Forelimb muscle (tissue), 1 donor: ENCODE measurements at places on chromosomes 1 and 21. TPM values are rescaled to one million over a fixed set of nuclear protein-coding genes. Genes with fewer than 3 reads are reported as not detected.

DNA sequence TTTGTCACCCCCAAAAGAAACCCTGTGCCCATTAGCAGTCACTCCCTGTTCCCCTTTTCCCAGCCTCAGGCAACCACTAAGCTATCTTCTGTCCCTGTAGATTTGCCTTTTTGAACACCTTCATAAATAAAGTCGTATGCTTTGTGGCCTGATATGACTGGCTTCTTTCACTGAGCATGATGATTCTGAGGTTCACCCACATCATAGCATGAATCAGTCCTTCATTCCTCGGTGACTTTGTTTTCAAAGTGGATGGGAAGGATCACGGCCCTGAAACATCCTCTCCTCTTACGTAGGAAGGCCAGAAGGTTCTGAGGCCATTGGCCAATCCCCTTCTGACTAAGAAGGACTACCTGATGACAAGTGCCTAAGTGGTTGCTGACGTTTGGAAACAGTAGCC is 39.1 kb downstream of the NIPAL3 start:
- DNase-seq, result no peak

GRCh38 chr1:16189003-16189402 is 23.4 kb downstream of the ARHGEF19 start:
- no peak for DNase-seq

GRCh38 chr1:14775434-14775833 is 176.9 kb downstream of the KAZN start:
- DNase-seq, result no peak

SELE gene
- polyA plus RNA-seq, result 1.1 TPM

GRCh38 chr1:95366498-95366897 is 132.5 kb downstream of the RWDD3 start:
- DNase-seq, result no peak

SLC27A3 gene
- 18.1 TPM for polyA plus RNA-seq

DNA sequence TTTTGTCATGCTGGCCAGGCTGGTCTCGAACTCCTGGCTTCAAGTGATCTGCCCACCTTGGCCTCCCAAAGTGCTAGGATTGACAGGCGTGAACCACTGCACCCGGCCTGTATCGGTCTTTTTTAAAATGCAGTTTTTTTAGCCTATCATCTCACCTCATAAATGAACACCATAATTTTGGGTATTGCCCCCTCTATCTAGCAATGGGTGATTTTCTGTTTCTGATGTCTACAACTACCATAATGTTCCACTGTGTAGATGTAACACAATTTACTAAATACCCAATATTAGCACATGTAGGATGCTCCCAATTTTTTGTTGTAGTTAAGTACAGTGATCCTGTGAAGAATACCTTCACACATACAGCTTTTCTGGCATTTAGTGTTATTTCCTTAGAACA is 2.0 kb upstream of the CAMTA1 start:
- DNase-seq, result no peak

EPHX1 gene
- 25.9 TPM for polyA plus RNA-seq

- DNase-seq, result no peak
Measured at GRCh38 chr1:168731244-168731953, 2.4 kb upstream of the DPT start.

SMG7 gene
- 32.6 TPM for polyA plus RNA-seq

FAM72C gene
- 1.1 TPM for polyA plus RNA-seq

DNASE2B gene
- not detected for polyA plus RNA-seq

DNA sequence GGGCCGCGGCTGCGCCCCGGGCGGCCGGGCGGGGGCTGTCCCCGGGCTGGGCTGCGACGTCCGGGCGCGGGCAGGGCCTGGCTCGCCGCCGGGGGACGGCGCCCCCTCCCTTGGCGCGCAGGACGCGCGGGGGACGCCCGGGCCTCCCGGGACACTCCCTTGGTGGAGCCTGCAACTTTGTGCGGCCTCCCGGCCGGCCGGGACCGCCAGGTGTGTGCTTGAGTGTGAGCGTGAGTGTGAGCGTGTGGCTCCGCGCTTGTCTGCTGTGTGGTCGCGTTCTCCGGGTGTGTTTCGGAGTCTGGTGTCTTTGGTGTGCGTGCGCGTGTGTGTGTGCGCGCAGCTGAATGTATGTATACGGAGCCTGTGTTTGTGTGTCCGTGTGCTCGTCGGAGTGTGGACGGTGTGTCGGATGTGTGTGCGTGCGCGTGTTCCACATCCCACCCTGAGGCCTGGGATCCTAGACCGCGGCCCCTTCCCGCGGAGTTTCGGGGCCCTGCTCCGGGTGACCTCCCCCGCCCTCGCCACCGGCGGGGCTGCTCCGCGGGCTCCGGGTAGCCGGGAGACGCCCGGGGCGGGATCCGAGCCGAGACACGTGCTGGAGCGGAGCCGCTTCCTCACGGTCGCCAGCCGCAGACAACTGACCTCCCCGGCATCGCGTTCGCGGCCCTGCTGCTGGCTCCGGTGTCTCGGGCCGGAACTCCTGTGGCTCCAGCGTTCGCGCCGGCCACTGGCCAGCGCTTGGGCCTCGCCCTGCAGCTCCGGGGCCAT is 1.7 kb downstream of the PTPRU start:
- DNase-seq, result no peak

RBBP5 gene
- 9.9 TPM for polyA plus RNA-seq

DNA sequence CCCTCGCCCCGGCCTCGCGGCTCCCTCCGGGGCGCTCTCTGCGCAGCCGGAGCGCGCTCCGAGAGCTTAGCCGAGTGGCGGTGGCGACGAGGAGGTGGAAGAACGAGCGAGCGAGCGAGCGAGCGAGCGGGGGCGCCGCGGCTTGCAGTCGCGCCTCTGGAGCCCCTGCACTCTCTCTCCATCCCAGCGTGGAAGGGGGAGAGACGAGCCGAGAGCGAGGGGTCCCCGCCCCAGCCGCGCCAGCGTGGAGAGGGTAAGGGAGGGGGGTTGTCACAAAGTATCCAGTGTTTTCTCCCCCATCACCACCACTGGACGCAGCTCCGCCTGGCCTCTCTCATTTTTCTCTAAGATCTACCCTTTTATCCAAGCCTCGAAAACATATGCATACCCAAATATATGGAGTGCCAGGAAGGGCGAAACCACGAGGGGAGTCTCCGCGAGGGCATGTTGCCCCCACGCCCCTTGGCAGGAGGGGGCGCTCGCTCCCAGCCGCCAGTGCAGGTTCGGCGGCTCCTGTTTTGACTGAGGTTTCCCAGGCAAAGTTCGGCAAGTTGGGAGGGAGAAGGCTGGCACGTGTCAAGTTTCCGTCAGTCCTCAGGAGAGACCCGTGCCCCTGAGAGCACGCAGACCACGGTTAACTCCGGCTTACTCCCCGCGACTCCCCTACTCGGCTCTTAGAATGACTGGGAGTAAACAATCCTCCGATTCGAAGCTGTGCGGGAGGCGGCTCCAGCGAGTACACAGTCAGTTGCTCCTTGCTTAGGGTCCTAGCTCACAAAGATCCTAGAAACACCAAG is 569 bp upstream of the DAB1 start:
- no peak for DNase-seq

DNA sequence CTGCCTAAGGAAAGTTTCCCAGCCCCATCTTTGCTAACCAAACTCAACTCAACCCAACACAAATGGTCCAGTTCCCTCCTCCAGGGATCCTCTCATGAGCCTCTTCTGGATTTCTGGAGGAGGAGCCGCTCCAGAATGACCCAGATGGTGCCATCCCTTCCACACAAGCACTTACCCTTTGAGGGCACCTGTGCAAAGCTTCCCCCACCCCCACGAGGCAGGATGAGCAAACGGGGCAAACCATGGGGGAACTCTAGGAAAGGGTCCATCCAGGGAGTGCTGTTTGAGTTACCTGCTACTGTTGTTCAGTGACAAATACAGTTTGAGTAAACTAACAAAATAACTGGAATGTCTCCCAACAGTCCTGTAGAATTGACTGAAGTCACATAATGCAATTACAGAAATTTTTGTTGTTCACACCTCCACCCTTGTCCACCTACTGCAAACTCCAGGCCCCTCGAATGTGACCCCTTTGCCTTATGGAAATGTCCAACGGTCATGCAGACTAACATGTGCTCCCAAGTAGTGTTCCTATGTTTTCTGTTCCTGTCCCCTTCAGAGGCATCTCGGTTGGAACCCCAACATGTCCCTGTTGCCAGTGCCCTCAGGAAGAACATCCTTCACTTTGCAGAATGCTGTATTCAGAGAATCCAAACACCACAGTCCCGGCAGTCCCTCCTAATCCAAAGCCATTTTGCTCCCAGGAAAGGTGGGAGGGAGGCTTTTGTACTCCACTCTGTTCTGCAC is 160.1 kb downstream of the RRAGC start:
- DNase-seq, result no peak

GRCh38 chr21:32022146-32022545 is 149.3 kb downstream of the HUNK start:
- no peak for DNase-seq

OR6P1 gene
- polyA plus RNA-seq, result not detected

DNA sequence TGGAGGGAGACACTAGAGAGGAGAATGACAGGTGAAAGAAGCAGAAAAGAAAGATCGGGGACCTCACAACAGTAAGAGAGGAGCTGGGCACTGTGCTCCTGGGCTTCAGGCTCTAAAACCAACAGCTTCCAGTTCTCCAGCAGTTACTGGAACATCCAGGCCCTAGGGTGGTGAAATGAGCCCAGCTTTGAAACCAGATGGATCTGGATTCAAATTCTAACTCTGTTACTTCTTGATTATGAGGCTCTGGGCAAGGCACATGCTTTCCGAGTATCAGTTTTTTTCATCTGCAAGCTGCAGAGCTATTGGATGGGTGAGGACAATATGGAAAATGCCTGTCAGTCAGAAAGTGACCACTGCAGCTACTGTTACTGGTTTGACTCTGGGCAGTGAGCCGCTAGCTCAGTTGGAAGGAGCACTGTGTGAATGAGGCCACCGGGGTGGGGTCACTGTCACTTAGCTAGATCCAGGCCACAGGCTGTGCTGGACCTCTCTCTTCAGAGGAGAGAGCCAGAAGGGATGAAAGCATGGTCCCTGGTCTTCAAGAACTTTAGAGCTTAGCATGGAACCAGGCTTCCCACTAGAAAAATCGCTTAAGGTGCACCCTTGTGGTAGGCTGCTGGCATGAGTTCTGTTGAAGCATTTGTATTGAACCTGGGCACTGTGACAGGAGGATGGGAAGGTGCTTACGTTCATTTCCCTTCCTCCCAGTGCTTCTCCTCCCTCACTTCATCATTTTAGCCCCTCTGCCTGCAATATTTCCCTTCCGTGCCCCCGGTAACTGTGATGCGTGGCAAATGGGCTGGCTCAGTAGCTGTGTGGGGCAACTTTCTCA is 12.2 kb downstream of the PLEKHO1 start:
- no peak for DNase-seq

TMIGD3 gene
- 0.24 TPM for polyA plus RNA-seq

DNA sequence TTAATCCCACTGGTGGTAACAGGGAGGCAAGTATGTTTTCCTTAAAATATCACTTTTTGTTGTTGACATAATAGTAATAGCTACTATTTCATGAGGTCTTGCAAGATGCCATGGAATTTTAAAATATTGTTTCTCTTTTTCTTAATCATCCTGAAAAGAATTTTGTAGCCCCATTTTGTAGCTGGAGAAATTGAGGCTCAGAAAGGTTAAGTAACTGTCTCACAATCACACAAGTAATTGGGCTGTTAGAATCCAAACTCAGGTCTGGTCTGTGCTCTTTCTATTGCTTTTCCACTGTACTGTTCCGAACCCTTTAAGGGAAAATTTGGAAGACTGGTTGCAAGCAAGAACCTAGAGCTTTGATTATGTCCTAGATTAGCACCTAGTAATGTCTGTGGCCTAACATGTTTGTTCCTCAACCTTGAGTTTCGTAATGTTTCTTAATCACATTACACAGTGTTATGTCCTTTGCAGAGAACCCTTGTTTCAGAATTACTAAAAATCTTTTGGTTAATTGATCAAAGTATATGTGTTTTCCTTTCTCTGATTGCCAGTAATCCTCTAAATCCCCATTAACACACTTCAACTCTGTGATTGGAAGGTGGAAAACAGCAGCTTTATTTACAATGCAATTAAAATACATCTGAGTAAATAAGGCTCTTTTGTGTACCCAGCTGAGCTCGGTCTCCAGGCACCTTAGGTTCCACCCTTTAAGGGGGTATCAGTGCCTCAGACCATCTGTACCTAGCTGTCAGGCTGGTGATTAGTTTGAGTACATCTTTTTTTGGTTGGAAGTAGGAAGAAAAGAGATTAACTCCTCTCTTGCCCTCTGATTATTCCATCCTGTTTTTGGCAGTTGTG is 10.4 kb downstream of the LRRC42 start:
- no peak for DNase-seq

RPAP2 gene
- 13.3 TPM for polyA plus RNA-seq

DNA sequence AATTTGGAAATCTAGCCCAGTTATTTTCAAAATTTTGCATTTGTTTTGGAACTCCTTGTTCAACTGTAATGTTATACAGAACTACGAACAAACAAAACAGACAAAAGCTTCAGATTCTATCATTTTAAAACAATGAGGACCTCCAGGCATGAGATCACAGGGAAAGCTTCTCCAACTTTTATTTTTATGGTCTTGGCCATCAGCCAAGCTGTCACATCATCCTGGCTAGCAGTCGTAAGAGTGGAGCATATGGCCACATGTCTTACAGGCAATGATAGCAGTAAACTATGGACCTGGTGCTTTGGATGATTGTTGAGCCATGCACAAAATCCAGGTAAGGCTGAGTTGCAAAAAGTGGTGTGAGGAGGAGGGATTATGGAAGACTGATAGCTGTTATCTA is 299.6 kb downstream of the LMX1A start:
- no peak for DNase-seq

OR14K1 gene
- not detected for polyA plus RNA-seq

GRCh38 chr21:40595806-40596205 is 251.2 kb downstream of the DSCAM start:
- no peak for DNase-seq

GRCh38 chr1:1123581-1124507 is 8.0 kb upstream of the C1orf159 start:
- DNase-seq, result no peak

FAM177B gene
- 0.25 TPM for polyA plus RNA-seq

C1QB gene
- 13.1 TPM for polyA plus RNA-seq

GRCh38 chr1:199724049-199724448 is 303.5 kb upstream of the NR5A2 start:
- DNase-seq, result no peak

DNA sequence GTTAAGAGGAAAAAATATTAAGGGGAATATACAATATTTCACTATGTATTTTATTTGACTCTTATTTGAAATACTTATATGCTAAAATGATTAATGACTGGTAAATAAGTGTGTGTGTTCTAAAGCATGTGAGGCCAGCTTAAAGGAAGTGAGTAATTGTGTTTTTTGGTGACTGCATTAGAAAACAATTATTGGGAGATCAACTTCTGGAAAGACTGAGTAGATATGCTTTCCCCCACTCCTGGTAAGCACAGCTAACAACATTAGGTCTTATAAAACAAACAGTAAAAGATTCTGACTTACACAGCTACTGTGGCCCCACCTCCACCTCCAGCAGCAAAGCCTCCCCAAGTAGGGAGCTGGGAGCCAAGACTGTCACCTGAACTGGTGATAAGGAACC is 403.0 kb downstream of the SRGAP2C start:
- no peak for DNase-seq

DNA sequence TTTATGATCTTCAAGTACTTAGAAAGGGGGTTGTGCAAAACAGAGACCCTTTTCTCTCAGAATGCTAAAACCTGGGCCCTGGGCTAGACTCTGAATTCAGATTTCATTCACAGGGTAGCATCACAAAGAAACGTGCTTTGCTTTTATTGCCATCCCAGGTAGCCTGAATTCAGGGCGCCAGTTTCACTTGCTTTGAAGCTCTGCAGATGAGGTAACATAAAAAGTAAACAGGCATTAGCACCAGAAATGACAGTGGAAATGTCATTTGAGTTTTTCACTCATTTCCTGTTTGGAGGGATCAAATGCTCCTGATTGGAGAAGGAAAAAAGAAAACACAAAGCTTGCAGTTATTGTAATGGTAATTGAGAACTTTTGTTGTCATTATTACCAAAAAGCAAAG is 2.6 kb downstream of the SYPL2 start:
- no peak for DNase-seq

ADCY10 gene
- 0.18 TPM for polyA plus RNA-seq

PCAT6 gene
- 1.6 TPM for polyA plus RNA-seq

TPTE gene
- polyA plus RNA-seq, result not detected
